ENCODE measurements at places on chromosomes 13 and 19.

GRCh38 chr13:27053902-27054595 lies 117.6 kb downstream of the USP12 start:
- no peak for DNase-seq

GRCh38 chr19:40465025-40465556 lies 454 bp downstream of the BLVRB start:
- DNase-seq = no peak

- peak; percentile 92 for DNase-seq
These were observed 286.5 kb downstream of the MYO16 start for GRCh38 chr13:108915634-108916512.

GRCh38 chr19:19649580-19649995 lies 6.1 kb upstream of the GMIP start:
- no peak for DNase-seq

DNA sequence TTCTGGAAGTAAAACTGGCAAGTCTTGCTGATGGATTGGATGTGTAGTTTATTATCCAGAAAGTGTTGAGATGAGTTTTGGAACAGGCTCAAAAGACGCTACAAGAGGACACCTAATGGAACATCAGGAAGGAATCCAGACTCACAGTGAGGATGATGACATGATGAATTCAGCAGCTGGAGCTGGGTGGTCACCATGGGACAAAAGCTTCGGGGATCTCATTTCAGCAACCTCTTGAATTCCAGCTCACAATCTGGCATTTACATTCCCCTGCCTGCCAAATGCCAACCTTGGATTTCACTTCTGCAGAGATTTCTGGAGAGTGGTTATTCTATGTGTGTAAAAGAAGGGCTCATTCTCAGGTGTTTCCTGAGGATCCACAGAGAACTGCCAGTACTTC lies 288.0 kb upstream of the TMTC4 start:
- DNase-seq = no peak

DNA sequence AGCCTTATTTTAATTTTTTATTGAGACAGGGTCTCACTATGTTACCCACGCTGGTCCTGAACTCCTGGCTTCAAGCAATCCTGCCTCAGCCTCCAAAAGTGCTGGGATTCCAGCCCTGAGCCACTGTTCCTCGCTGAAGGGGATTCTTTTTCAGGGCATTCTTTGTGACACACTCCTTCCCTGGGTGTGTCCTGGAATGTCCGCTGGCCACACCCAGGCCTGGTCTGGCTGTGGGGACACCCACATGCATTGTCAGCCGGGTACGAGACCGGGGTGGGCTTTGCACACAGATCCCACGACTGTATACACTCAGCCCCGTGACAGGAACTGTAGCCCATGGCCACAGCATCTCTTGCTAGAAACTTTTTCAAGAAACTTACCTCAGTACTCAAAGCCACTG lies 34.4 kb upstream of the GATAD2A start:
- no peak for DNase-seq

DNA sequence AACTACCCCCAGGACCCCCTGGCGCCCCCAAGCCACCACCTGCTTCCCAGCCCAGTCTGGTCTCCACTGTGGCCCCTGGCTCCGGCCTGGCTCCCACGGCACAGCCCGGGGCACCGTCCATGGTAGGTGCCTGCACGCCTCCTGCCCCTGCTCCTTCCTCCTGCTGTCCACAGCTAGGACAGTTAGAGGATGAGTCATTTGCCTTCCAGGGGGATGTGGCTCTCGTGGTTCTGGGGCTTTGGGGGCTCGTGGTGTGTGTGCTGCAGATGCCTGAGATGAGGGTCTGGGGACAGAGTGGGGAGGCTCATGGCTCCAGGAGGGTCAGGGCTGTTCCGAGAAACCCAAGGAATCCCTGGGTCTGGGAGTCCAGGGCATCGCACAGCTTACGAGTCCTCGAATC lies 12.7 kb downstream of the MED25 start:
- no peak for DNase-seq

GRCh38 chr13:73765651-73766384 lies 368.4 kb downstream of the KLF12 start:
- DNase-seq = peak; percentile 92

- no peak for DNase-seq
These were observed 16.0 kb upstream of the MRI1 start for GRCh38 chr19:13748169-13748828.

DNA sequence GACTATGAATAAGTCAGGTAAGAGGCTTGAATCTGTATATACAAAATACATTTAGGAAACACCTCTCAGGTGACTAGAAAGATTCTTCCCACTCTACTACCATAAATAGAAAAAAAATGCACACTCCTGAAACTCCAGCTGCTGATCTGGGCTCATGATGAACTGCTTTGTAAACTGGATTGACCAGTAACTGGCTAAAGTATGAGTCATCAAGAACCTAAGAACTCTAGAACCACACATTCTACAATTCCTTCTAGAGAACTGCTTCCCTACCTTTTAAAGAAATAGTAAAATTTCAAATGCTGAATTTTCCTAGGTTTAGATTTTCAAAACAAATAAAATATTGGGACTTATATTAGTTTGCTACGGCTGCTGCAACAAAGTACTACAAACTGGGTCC lies 55.2 kb downstream of the ELF1 start:
- no peak for DNase-seq

GRCh38 chr19:43616306-43616705 lies 3.1 kb downstream of the ZNF428 start:
- DNase-seq = no peak

GRCh38 chr13:28408235-28408848 lies 86.6 kb downstream of the FLT1 start:
- no peak for DNase-seq

DNA sequence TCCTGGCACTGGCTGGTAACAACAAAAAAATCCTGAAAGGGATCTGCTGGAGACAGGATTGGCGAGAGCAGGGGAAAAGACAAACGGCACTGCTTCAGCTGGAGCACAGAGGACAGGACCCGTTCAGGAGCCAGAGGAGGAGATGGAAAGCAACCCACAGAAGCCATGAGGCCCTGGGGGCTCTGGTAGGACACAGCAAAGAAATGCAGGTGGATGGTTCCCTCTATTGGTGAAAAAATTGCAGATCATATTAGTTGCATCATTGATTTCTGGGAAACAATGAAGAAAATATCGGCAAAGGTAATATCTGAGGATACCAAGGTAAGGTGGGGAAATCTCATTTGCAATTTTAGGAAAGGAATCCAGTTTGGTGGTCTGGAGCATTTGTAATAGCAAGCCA lies 25.7 kb upstream of the TPP2 start:
- no peak for DNase-seq

DNA sequence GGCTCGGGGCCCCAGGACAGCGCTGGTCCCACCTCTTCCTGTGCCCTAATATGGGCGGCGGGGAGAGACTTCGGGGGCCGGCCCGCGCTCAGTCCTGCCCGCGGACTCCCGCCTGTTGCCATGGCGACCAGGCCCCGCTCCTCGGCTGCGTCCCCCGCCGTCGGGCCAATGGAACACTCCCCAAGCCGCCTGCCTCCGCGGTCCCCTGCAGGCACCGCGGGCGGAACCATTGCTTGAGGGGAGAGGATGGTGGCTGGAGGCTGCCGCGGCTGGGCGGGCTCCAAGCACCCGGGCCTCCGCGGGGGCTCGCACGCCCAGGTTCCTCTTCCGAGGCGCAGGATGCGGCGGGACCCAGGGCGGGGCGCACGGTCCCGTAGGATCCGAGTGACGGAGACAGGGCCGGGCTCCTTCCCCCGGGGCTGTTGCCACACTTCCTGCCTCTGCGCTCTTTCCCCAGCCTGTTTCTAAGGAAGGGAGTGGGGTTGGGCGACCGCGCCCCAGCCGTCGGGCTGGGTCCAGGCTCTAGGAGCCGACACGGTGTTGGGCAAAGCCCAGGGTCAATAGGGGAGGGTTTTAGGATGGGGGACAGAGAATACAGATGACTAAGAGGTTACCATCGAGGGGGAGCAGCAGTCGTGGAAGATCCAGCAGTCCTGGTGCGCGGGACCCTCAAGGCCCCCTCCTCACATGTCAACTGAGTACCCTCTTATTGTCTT lies 1.2 kb upstream of the JUNB start:
- DNase-seq = peak; percentile 89

- no peak for DNase-seq
These were observed 37.9 kb downstream of the MBNL2 start for GRCh38 chr13:97259798-97260714.

GRCh38 chr19:32091241-32091640 lies 254.2 kb upstream of the ZNF507 start:
- DNase-seq = no peak

DNA sequence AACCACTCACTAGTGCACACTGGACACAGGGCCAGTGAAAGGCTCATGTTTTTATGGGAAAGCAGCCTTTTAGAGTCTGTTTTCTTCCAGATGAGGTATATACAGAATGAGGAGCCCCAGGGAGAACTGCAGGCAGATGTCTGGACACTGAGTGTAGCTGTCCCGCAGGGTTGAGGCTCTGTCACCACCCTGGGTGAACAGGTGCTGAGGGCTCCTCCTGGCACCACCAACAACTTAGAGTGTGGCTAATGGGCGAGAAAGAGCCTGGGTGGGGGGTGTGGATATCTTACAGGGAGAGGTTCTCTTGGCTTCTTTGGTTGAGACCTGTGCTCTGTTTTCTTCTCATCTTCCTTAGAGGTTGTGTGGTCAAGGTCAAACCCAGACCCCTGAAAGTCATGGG lies 202.1 kb upstream of the GPR12 start:
- DNase-seq = no peak

DNA sequence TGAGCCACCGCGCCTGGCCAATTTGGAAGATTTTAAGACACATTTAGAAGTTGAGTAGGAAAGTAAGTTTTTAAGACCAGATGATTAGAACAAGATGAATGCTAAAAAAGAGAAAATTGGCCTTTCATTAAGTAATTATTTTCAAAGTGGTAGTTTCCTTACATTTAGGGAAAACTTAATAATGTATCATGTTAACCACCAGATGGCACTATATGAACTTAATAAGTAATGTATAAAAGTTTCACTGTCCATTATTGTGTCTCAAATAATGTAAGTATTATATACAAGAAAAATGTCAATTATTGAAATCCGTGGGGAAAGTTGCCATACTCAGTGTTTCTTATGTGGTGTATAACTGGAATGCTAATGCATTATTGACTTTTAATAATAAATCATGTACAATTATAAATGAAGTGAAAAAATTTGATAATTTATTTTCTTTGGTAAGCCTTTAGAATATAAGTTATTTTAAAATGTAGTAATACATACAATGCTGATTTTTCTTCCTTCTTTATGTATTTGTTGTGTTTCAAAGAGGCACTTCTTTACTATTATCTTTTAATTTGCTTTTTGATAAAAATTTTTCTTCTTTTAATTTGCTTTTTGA lies 29.2 kb downstream of the COG6 start:
- DNase-seq = no peak

- no peak for DNase-seq
These were observed 59.7 kb downstream of the SHISA2 start for GRCh38 chr13:25992076-25992475.

DNA sequence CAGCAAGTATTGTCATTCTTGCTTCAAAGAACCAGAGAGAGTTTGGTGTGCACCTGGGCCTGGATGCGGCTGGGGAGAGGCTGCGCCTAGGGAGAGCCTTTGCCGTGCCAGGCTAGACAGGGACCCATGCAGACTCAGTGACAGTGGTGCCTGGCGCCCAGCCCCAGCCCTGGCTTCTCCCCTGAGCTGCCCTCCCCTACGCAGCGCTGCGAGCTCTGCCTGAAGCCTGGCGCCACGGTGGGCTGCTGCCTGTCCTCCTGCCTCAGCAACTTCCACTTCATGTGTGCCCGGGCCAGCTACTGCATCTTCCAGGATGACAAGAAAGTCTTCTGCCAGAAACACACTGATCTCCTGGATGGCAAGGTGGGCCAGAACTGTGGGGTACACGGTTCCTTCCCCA lies 12.0 kb downstream of the KMT2B start:
- no peak for DNase-seq

Measured in NCI-H2029 (cell line).